Smooth muscle cell of trachea (primary cell): ENCODE measurements at places on chromosomes 2 and 18. TPM values are rescaled to one million over a fixed set of nuclear protein-coding genes. Genes with fewer than 3 reads are reported as not detected.

Gene TGFA
- total RNA-seq, result 0.73 TPM in 1 of 2 replicates, not detected in the other

Gene ZBTB7C
- total RNA-seq, result under 0.01 TPM in 1 of 2 replicates, not detected in the other

Gene TEX44
- not detected in 2 replicates for total RNA-seq

Gene STPG4
- total RNA-seq, result 0.17 TPM in 1 of 2 replicates, not detected in the other

Gene ACSL3
- 151 and 208 TPM in 2 replicates for total RNA-seq

Gene ACMSD
- not detected in 2 replicates for total RNA-seq

Gene BARD1
- total RNA-seq, result 14.9 and 37.8 TPM in 2 replicates

Gene TBC1D8
- 12.8 and 15.9 TPM in 2 replicates for total RNA-seq

Gene MEP1B
- total RNA-seq, result 0.17 TPM in 1 of 2 replicates, not detected in the other

Gene KLF11
- 3.5 and 6.0 TPM in 2 replicates for total RNA-seq

Gene MREG
- total RNA-seq, result 6.5 and 7.6 TPM in 2 replicates

Gene TANC1
- total RNA-seq, result 23.0 and 26.8 TPM in 2 replicates

Gene TMEFF2
- total RNA-seq, result 1.7 and 2.8 TPM in 2 replicates

Gene ITPRIPL1
- total RNA-seq, result 2.9 and 5.8 TPM in 2 replicates

Gene ZDBF2
- total RNA-seq, result 10.4 and 13.1 TPM in 2 replicates

Gene GNLY
- total RNA-seq, result not detected in 2 replicates

Gene COL6A3
- 2,183 and 3,095 TPM in 2 replicates for total RNA-seq

Gene UGT1A8
- total RNA-seq, result not detected in 2 replicates

Gene UGP2
- 131 and 166 TPM in 2 replicates for total RNA-seq

Gene CHST9
- total RNA-seq, result not detected in 2 replicates

Gene KRTCAP3
- total RNA-seq, result not detected in 2 replicates

Gene MOGAT1
- not detected in 2 replicates for total RNA-seq

Gene ASTL
- 0.17 TPM in 1 of 2 replicates, not detected in the other for total RNA-seq

Gene KANSL1L
- total RNA-seq, result 19.4 and 27.3 TPM in 2 replicates

Gene RESP18
- total RNA-seq, result not detected in 2 replicates

Gene SP140
- 0.33 and 0.87 TPM in 2 replicates for total RNA-seq

Gene ADAM23
- total RNA-seq, result 10.6 and 13.2 TPM in 2 replicates

Gene ANTXR1
- total RNA-seq, result 39.4 and 45.7 TPM in 2 replicates

Gene TMEM163
- total RNA-seq, result not detected in 2 replicates

Gene CMPK2
- total RNA-seq, result 0.50 and 0.58 TPM in 2 replicates

Gene HSPD1
- total RNA-seq, result 208 and 230 TPM in 2 replicates

Gene NEU2
- total RNA-seq, result not detected in 2 replicates

Gene BOLL
- total RNA-seq, result not detected in 2 replicates

Gene COMMD1
- 50.3 and 76.4 TPM in 2 replicates for total RNA-seq

Gene LAPTM4A
- total RNA-seq, result 181 and 242 TPM in 2 replicates

Gene NAT8
- not detected in 2 replicates for total RNA-seq

Gene TLX2
- total RNA-seq, result 0.58 and 0.83 TPM in 2 replicates

Gene SCN7A
- total RNA-seq, result 14.5 and 16.4 TPM in 2 replicates

Gene CENPA
- total RNA-seq, result 0.99 and 21.4 TPM in 2 replicates

Gene MARCHF7
- 100 and 151 TPM in 2 replicates for total RNA-seq

Gene AOX1
- total RNA-seq, result 38.1 and 41.0 TPM in 2 replicates

Gene AP1S3
- total RNA-seq, result 2.6 and 4.4 TPM in 2 replicates

Gene LYPD1
- 0.33 and 0.73 TPM in 2 replicates for total RNA-seq

Gene CCDC178
- total RNA-seq, result 0.29 and 0.33 TPM in 2 replicates

Gene UGT1A3
- total RNA-seq, result not detected in 2 replicates

Gene IL1R2
- total RNA-seq, result 0.83 TPM in 1 of 2 replicates, not detected in the other

Gene CHMP3
- 78.2 and 139 TPM in 2 replicates for total RNA-seq

Gene REG1A
- total RNA-seq, result not detected in 2 replicates
